Small intestine (tissue), 16 donors: ENCODE measurements at places on chromosomes 12 and 14.
A peak's percentile ranks its signal among the peaks of the same experiment; 100 is the strongest.

DNA sequence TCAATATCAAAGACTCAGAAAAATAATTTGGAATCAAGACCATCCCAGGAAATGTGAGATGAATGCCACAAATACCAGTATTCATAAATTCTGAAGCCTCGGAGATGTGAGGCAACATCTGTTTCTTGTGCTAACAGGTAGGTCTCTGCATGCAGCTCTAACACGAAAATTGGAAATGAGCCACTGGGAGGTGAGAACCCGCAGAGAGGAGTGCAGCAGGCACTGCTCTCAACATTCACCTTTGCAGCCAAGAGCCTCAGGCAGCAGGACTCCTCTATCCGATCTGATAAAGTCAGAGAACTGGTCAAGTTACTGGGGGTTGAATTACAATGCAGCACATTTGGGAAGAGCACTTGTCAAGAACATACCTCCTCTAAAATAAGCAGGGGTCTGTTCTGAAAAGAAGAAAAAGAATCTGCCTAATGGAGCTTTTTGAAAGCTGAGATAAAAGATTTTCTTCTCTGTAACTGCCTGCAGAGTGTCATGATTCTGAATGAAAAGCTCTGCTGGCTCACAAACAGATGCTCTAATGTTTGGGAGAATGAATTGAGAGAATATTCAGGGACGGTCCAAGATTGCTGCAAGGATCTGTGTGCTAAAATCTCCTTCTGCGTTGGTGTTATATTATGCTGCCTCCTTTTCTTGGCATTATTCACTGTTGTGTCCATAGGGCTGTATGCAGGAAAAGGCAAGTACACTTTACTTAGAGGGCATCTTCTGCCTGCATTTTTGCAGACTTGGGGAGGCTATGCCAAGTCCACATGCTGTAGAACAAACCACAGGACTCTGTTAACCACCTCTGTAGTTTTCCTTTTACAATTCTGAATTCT lies 209.6 kb upstream of the KRR1 start:
- DNase-seq = no peak

DNA sequence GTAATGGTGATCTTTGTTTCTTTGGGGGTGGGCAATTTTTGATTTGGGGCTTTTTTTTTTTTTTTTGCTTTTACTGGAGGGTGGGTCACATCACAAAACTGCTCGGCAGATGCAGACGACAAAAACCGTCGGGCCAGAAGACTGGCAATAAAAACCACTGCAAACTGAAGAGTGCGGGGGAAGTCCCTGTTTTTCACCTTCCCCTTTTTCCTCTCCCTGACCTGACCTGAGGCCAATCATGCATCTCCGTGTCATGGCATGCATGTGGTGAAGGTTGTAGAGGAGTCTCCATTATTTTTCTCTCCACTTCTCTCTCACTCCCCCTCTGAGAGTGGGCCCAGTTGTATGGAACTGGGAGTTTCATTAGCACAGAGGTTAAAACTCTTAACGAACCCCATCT lies 57.5 kb downstream of the AP5M1 start:
- no peak for DNase-seq

GRCh38 chr14:64719601-64720000 lies 15.4 kb downstream of the PLEKHG3 start:
- DNase-seq = no peak

DNA sequence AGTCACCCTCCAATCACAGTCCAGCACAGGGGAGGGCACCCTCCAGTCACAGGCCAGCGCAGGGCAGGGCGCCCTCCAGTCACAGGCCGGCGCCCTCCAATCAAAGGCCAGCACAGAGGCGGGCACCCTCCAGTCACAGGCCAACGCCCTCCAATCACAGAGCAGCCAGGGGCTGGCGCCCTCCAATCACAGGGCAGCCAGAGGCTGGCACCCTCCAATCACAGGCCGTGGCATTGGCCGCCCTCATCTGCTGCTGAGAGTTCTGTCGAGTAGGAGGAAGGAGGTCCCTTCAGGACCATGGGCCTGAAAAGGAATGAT lies 26.6 kb downstream of the DDX51 start:
- no peak for DNase-seq

GRCh38 chr14:95308073-95308472 lies 11.6 kb downstream of the CLMN start:
- DNase-seq = no peak

GRCh38 chr12:130013771-130014484 lies 110.1 kb upstream of the TMEM132D start:
- peak; percentile 47 for DNase-seq

- no peak for DNase-seq
These were observed 27.3 kb downstream of the ZC3H14 start for GRCh38 chr14:88590173-88590572.

DNA sequence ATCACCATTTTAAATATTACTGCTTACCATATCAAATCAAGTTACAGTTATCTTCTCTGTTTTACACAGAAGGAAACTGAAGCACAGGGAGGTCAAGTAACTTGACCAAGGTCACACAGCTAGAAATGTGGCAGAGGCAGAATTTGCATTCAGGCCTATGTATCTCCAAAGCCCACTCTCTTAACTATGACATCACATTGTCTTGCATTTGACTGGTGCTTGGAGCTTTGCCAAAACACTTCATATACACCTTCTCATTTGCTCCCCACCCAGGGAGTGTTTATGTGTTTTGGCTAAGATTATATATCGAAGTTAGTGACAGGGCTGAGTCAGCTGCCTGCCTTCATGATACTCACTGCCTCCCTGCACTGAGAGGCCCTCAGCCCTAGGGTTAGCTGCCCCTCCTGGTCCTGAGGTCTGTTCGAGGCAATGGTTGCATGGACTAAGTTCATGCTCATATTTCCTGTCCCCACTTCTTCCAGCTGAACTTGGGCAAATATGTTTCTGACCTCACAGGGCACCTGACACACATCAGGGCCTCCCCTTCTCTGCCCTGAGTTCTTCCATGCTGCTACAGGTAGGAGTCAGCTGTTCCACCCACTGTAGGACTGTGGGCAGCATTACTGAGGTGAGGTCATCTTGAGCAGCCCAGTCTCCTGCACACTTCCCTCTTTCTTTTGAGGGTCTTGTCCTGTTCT lies 1.8 kb downstream of the GALNT6 start:
- DNase-seq = peak; percentile 48

DNA sequence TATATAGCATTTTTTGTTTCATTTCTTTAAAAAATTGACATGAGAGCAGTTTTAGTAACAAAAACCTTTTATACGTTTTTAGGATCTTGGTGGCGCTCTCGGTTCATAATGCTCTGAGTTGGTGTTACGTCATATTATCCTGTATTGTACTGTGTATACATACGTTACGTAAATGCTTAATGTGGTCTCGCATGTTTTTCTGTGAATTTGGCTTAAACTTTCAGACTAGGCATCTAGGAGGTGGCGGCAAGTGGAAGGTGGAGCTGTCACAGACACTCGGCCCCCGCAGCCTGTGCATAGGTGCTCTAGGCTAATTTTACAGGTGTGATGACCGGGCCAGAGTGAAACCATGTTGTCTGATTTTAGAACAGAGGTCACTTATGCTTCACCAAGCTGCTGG lies 60.0 kb downstream of the PPP2R5C start:
- no peak for DNase-seq

GRCh38 chr14:75066691-75067090 lies 2.8 kb upstream of the ZC2HC1C start:
- no peak for DNase-seq

- peak; percentile 20 for DNase-seq
These were observed 46.6 kb downstream of the PPP2R5C start for GRCh38 chr14:101808020-101808641.

- no peak for DNase-seq
These were observed 8.3 kb downstream of the GLI1 start for GRCh38 chr12:57467915-57468314.

DNA sequence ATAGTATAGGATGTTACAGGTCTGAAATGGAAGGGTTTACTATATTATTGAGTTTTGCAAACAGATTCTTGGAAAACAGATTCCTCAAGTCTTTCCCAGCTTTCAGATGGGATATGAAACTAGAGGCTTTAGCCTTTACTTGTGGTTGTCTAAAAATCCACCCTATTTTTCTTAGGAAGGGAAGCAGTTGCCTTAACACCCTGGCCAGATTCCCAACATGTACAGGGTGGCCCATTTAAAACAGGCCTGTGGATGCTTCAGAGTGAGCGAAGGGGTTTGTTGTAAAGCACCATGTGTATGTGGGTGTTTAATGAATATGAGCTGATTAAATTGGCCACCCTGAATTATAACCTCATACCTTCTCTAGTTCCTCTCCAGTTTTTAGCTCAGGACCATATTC lies 415.9 kb downstream of the ZFP36L1 start:
- no peak for DNase-seq

DNA sequence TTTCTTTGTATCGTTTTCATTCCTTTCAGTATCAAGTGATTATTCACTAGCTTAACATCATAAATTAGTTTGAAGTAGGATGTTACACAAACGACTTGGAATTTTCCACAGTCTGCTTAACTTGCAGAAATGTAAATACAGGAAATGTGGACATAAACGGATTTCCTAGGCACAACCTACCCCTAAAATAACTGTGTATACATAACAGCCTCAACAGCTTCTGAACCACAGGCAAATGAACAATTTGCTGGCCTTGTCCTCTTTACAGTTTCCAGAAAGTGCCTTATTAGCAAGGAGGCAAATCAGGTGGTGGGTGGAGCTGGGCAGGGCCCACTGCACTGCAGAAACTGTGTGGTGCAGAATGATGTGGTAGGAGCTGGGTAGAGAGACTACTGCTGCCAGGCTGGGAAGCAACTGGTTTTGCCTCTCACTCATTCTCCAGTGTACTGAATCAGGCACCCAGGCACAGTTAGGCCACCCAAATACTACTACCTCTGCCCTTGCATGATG lies 14.1 kb downstream of the DRAM1 start:
- peak; percentile 25 for DNase-seq

GRCh38 chr12:40146800-40147797 lies 41.2 kb upstream of the SLC2A13 start:
- peak; percentile 5 for DNase-seq

GRCh38 chr12:71981149-71981548 lies 42.5 kb downstream of the TPH2 start:
- DNase-seq = no peak

GRCh38 chr12:47943623-47944340 lies 19.6 kb upstream of the TMEM106C start:
- peak; percentile 89 for DNase-seq

GRCh38 chr14:74988131-74988530 lies 14.6 kb upstream of the EIF2B2 start:
- no peak for DNase-seq

- no peak for DNase-seq
These were observed 72.1 kb downstream of the SPRING1 start for GRCh38 chr12:116665666-116666304.

GRCh38 chr14:95162641-95163040 lies 5.3 kb upstream of the DICER1 start:
- no peak for DNase-seq

- no peak for DNase-seq
These were observed 624.4 kb downstream of the KCNH5 start for GRCh38 chr14:62420847-62421246.

DNA sequence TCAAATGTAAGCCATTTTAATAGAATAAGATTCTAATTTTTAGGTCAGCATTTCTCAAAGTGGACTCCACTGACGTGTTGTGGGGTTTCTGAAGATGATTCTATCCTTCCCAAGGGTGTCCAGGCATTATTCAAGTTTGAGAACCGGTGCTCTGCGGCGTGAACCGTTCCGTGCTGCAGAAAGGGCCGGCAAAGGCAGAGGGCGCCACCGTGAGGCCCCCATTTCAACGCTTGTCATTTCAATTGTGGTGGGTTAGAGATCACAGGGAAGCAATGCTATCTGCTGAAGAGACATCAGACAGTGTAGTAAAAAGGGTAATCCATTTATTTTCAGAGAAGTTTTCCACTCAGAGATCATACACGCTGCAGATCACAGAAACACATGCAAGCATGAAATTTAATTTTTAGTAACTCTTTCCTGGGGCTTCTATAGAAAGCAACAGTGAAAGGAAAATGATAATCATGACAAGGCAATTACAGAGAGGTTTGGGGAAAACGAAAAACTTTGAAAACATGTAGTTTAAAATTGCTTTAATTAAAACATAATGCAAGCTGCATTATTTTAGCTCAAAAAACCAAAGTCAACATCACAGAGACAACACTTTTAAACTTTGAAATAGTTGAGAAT lies 201.7 kb downstream of the EXOC5 start:
- peak; percentile 66 for DNase-seq

- DNase-seq = no peak
These were observed 35.5 kb downstream of the KRT80 start for GRCh38 chr12:52156311-52156710.

DNA sequence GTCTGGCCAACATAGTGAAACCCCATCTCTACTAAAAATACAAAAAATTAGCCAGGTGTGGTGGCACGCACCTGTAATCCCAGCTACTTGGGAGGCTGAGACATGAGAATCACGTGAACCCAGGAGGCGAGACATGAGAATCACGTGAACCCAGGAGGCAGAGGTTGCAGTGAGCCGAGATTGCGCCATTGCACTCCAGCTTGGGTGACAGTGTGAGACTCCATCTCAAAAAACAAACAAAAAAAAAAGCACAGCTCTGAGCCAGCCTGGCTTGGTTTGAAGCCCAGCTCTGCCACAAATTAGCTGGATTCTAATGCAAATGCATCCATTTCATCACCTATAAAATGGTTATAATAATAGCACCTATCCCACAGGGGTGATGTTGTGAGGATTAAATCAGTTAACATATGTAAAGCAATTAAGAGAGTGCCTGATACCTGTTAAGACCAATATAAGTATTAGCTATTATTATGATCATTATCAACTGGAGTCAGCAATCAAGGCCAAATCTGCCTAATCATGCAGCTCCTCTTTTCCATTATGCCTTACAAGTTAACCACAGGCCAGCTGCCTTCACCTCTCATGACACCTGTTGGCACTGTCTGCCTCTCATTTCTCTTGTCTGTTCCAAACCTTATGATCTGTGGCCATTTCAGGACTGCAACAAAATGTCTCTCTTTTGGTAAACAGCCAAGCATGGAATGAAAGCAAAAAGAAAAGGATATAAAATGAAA lies 2.1 kb downstream of the GNPTAB start:
- DNase-seq = no peak

DNA sequence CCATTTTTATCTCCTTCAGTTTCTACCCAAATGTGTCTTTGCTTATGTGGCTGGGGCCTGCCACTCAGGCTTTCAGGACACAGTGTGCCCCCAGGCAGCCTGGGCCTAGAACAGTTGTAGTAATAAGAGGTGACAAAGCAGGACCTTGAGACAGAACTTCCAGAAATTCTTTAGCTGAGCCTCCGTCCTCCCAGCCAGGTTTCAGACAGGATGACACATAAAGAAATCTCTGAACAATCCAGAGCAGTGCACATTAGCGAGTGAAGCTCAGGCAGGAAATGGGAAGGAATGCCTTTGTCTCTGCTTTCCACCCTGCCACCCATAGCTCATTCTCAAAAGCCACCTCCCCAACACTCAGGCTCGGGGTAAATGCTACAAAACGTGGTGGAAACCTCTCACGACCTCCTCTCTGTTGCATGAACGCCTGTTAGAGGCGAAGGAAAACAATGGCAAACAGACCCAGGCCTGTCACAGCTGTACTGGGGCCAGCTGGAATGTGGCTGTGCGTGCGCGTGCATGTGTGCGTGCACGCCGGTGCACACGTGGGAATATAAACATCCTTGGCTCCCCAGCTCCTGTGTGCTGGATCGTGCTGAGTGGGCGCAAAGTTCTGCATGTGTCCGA lies 286.7 kb downstream of the ZFP36L1 start:
- DNase-seq = no peak

- no peak for DNase-seq
These were observed 7.0 kb downstream of the DGKA start for GRCh38 chr12:55937981-55938380.
